ENCODE measurements at places on chromosomes 11 and 22.

GRCh38 chr11:110161061-110161460 lies 67.9 kb downstream of the ZC3H12C start:
- no peak for DNase-seq

DNA sequence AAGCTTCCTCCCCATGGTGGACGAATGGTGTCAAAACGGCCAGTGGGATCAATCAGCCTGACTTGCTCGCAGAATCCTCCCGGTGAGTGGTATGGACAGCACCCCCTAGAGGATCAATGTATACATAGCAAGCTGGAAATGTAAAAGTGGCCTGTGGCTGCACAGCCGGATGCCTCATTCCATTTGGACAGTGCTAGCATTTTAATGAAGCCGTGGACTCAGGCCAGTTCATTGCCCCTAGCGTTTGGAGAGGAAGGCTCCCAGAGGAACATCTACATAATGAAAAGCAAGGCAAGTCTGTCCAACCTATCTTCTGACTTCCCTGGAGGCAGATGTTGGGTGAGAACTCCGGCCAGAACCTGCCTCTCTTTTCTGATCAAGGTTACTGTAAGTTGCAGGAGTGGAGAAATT lies 942.3 kb downstream of the NTM start:
- no peak for DNase-seq

DNA sequence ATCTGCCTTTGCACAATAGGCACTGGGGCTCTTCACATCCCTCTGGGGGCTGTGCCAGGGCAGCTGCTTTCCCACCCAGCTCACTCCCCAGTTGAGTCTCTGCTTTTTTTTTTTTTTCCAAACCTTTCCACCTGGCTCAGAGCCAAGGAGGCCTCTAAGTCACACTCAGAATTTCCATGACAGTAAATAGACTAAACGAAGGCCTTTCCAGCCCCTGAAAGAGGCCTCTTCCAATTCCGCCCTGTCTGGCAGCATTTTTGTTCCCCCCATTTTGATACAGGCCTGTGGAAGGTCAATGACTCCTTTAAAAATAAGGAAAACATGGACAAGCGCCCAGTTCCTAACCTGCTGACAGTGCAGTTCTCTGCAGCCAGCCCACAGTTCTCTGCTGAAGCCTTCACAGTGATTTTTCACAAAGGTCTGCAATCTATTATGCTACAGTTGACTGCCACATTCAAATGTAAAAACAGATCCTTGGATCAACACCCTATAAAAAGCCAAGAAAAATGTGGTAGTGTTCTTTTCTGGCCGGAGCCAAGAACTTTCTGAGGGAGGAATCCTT lies 107.5 kb upstream of the SESN3 start:
- DNase-seq = no peak

- DNase-seq = no peak
Measured at GRCh38 chr22:26797910-26798309, 140.5 kb downstream of the MIAT start.

GRCh38 chr11:446891-447290 lies 3.2 kb upstream of the PTDSS2 start:
- no peak for DNase-seq

GRCh38 chr11:36350137-36350513 lies 54.0 kb downstream of the PRR5L start:
- no peak for DNase-seq

DNA sequence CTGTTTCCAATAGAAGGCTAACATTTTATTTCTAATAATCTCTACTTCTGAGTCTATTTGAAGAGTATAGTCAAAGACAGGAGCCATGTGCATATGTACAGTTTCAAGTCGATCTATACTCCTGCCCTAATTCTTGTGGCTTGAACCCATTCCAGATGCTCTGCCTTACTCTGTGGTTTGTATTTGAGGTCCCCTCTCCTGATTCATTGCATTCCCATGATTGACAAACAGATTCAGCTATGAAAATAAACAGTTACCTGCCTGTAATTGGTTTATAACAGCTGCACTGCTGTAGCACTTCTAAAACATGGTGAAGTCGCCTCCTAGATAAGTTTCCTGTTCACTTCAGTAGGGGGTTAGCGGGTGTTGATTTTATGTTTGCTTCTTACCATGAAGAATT lies 138.7 kb downstream of the SOX6 start:
- DNase-seq = no peak

DNA sequence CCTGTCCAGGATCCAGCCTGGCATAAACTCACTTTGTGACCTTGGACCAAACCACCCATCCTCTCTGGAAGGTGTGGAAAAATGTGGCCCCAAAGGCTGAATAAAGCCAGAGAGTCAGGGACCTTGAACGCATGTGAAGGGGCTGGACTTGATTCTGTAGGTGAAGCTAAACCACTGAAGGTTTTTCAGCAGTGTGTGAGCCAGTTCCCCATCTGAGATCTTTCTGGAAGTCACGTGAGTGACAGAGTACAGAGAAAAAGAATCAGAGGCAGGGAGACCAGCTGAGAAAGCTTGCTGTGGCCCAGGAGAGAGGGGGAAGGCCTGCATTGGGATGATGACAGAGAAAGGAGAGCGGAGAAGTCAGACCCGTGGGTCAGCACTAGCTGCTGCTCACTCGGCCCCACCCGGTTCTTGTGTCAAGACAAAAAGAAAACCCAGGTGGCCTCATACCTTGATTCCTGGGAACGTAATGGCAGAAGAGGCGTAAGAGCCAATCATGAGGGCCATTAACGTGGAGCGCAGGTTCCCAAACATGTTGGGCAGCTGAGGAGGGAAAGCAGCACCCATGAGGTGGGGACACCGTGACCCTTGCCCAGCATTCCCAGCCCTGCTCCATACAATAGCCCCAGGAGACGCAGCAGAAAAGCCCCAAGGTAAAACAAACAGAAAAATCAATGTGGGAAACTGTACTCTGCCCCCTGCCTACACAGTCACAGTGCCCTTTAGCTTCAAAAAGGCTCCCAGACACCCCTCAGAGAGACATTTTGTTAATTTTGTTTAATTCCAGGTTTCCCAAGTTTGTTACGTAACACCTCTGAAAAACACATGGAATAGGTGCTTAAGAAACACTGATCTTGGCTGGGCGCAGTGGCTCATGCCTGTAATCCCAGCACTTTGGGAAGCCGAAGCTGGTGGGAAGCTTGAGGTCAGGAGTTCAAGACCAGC lies 17.9 kb downstream of the SLC43A1 start:
- no peak for DNase-seq

DNA sequence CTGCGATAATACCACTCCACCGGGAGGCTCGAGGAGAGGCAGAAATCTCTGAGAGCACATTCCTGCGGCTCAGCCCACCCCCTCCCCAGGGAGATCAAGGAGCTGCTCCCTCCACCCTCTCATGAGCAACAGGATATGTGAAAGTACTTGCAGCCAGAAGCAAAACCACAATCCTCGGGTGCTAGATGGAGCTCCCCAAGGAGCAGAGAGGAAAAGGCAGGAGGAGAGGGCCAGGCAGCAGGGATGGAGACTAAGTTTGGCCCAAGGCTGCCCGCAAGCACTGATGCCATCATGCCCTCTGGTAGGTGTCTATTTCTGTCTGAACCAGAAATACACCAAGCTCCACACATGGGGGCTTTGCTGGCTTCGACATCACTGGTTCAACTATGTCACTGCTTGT lies 22.3 kb downstream of the VPS37C start:
- peak; percentile 70 for DNase-seq

DNA sequence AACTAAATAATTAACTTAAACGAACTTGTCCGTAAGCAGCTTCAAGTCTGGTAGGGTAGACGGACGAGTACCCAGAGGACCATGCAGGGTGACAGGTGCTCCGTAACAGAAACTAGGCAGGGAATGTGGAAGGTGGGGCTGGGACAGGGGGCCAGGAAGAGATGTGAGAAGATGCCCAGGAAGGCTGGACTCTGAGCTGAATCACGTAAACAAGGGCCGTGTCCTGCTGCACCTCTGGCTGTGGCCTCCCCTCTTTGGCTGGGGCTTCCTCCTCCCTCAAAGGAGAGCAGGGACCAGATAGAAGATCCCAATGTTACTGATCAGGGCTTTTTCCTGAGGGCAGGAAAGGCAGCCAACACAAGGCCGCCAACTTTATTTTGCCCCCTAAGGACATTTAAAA lies 47.9 kb downstream of the PACSIN2 start:
- no peak for DNase-seq

DNA sequence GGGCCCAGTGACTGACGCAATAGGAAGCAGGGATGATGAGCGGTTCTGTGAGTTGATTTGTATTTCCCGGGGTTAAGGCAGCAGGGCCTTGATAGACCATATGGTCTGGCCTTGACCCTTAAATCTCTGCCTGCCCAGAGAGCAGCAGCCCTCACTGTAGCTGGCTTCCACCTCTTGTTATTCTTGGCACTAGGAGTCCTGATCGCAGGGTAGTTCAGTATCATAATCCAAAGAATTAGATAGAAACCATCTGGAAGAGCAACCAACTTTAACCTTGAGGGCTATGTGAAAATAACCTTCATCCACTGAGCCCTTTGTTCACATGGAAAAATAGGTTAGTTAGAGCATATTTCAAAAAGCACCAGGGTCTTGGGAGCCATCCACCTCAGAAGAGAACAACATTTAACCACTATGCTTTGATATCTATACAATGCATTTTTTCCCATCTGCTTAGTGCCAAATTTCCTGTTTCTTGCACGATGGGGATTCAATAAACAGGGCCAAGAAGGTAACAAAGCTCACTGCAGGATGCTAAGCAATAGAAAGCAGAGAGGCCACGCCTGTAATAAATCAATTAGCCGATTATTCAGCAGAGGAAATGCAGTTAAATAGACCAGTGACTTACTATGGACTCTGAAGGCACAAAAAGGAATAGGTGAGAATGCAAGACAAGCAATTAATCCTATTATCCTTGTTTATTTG lies 761.3 kb downstream of the OPCML start:
- DNase-seq = no peak

- DNase-seq = no peak
Measured at GRCh38 chr11:95924414-95924760, 480 bp upstream of the MTMR2 start.

DNA sequence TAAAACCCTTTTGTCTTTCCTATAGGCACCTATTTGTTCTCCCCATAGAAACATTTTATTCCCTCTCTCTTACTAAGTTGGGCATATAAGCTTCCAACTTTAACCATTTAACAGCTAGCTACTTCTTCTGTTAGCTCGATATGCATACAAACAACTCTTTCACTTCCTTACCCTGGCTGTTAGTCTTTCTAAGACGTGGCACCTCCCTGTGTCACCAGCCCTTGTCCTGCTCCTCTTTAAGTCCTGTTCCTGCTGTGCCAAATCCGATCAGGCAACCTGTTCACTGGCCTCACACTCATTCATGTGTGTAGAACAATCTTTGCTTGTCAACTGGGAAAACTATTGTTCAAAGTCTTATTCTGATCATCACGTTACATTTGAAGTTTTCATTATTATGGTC lies 1376.1 kb upstream of the TENM4 start:
- no peak for DNase-seq

DNA sequence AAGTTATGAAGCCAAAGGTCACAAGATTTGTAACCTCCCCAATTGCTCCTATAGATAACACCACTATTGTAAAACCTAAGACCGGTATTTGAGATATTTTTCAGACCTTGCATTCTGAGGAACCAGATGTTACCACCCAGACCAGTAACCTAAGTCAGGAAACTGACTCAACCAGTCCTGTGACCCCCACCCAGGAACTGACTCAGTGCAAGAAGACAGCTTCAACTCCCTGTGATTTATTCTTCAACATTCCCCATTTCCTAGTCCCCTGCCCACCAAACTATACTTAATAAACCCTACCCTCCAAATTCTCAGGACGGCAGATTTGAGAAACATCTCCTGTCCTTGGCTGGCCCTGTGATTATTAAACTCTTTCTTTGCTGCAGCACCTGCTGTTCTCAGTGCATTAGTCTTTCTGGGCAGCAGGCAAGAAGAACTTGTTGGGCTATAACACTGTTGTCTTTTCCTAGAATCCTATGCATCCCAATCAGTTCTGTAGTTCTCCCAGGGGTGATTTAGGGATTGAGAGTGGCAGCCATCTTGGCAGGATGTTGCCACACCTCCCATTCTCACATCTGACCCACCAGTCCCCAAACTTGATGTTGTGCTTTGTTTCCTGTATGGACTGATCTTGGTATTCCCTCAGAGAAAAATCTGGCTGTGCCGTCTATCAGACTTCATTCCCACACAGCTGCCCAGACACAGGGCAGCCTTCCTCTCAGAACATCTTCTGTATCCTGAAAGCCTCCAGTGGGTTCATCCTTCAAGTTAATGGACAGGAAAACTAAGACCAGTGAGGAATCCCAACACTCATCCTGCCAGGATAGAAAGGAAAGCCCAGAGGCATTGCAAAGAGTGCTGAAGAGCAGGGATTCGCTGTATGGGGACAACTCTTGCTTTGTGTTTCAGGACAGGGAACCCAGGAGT lies 104.0 kb downstream of the PDE2A start:
- DNase-seq = peak; percentile 3

- DNase-seq = no peak
Measured at GRCh38 chr11:3367221-3367620, 11.7 kb downstream of the ZNF195 start.

- peak; percentile 75 for DNase-seq
Measured at GRCh38 chr11:123166071-123166559, 28.9 kb downstream of the CLMP start.

DNA sequence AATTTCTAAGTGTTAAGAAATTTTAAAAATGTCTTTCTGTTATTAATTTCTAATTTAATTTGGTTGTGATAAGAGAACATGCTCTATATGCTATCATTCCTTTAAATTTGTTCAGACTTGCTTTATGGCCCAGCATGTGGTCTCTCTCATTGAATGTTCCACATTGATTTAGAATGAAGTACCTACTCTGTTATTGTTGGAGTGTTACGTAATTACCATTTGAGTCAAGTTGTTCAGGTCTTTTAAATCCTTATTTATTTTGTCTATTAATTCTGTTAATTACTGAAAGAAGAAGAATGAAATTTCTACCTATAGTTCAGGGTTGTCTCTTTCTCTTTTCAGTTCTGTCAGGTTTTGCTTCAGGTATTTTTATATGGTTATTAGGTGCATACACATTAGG lies 57.0 kb downstream of the PRMT3 start:
- DNase-seq = no peak

GRCh38 chr11:26762089-26762488 lies 40.2 kb upstream of the SLC5A12 start:
- DNase-seq = no peak

GRCh38 chr11:76049511-76049910 lies 156.8 kb downstream of the WNT11 start:
- no peak for DNase-seq

- DNase-seq = no peak
Measured at GRCh38 chr11:7501251-7501650, 12.5 kb upstream of the PPFIBP2 start.

DNA sequence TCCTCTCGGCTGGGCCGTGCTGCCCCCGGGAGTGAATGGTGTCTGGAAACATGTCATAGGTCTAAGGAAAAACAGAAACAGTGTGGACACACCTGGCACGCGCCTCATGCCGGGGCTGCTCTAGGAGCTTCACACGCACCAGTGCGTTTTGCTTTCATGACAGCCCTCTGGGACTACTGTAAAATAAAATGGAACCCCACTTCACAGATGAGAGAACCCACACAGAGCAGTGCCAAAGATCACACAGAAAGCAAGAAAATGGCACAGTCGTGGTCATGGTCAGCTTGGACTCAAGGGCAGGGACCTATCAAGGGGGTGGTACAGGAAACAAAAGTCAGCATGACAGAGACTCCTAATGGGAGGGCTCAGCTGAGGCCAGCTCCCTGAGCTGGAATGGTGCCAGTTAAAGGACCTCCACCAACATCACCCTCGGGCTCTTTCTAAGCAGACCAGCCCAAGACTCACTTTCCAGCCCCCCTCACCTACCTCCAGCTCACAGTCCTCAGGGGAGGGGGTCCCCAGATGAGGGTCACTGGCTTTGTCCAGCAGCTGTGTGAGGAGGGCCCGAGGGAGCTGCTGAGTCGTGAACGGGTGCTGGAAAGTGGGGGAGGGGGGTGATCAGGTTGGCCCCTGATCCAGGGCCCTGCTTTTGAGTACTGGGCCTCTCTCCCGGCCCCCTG lies 3.3 kb downstream of the MAP4K2 start:
- no peak for DNase-seq

All from AG04449 (cell line).